ENCODE measurements at places on chromosomes 6 and 20.

- no peak for DNase-seq
These were observed 197.1 kb upstream of the PCSK2 start for GRCh38 chr20:17029698-17030097.

- no peak for DNase-seq
These were observed 231.9 kb upstream of the FAM83B start for GRCh38 chr6:54614499-54615195.

- DNase-seq = no peak
These were observed 507.5 kb downstream of the PHF3 start for GRCh38 chr6:64143101-64143500.

GRCh38 chr6:97427648-97428047 is 144.6 kb upstream of the MMS22L start:
- no peak for DNase-seq

DNA sequence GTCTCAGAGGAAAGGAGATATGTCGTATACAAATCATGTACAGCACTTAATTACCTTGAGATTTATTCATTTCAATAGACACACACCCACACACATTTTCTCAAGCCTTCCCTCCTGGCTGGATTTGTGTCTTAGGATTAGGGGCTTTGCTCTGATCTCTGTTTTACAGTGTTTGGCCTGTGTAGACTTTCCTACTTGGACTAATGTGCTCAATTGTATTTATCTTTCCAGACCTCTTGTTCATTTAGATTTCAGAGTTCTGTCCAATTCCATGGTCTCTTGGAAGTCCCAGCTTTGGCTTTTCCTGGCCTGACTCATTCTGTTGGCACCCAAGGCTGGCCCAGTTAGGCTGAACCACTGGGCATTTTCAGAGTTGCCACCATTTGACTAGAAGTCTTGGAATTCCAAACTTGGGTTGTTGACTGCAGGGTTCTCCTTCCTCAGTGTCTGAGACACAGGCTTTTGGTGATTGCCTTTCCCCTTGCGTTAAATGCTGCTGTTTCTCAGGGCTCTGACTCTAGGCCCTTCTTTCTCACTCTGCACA is 8.9 kb upstream of the RFPL4B start:
- no peak for DNase-seq

DNA sequence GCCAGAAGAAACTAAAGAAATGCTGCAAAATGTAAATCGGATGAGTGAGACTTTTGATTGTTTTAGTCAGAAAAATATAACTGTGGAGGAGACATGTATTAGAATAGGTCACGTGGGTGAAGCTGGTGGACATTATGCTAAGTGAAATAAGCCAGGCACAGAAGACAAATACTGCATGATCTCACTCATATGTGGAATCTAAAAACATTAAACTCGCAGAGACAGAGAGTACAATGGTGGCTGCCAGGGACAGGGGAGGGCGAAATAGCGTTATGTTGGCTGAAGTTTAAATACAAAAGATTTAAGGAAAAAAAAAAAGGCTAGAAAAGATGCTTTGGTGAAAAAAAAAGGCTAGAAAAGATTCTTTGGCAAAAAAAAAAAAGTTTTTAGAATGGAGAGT is 63.5 kb upstream of the HDDC2 start:
- DNase-seq = no peak

DNA sequence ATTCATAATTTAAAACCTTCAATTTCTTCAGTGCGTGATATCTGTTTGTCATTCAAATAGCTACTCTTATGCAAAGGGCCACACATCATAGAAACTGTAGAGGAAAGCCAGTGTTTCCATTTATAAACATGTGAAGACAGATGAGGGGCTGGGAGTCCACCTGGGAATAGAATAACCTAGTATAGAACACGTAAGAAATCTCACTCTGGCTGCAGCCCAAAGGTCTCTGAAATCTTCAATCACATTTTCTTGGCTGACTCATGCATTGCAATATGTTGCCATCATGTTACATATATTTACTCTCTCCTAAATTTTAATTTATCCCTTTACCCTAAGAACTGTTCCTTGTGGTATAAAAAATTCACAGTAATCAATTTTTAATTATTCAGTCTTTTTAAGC is 123.2 kb downstream of the ELOVL4 start:
- no peak for DNase-seq

DNA sequence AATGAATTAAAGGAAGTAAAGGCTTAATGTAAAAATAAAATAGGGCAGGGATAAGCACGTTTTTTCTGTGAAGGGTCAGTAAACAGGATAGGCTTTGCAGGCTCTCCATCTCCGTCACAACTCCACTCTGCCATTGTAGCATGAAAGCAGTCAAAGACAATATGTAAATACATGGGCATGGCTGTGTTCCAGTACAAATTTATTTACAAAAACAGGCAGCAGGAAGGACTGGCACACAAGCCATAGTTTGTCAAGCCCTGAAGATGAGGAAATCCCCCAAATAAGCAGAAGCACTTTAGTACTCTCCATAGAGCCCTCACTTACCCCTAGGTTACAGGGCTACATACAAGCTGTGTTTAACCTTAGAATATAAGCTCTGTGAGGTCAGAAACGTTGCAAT is 8.9 kb upstream of the FBXO9 start:
- DNase-seq = no peak
